Lung microvascular endothelial cell (primary cell): ENCODE measurements at places on chromosomes 5 and 9. TPM values are rescaled to one million over a fixed set of nuclear protein-coding genes. Genes with fewer than 3 reads are reported as not detected.

The ORM1 gene
- not detected in 2 replicates for total RNA-seq

The TJP2 gene
- total RNA-seq: 46.0 and 48.4 TPM in 2 replicates

The MYORG gene
- 1.7 and 2.6 TPM in 2 replicates for total RNA-seq

The ZFP37 gene
- total RNA-seq: 0.87 and 0.99 TPM in 2 replicates

The C6 gene
- total RNA-seq: not detected in 2 replicates

The INSL4 gene
- not detected in 2 replicates for total RNA-seq

The FBP2 gene
- total RNA-seq: not detected in 2 replicates

The CDKN2A gene
- 0.60 and 13.3 TPM in 2 replicates for total RNA-seq

The C9orf153 gene
- total RNA-seq: under 0.01 TPM in 1 of 2 replicates, not detected in the other

The ESM1 gene
- total RNA-seq: 141 and 157 TPM in 2 replicates

The IL17B gene
- not detected in 2 replicates for total RNA-seq

The BSPRY gene
- not detected in 2 replicates for total RNA-seq

The SLC46A2 gene
- total RNA-seq: not detected in 2 replicates

The LEAP2 gene
- under 0.01 TPM in 1 of 2 replicates, not detected in the other for total RNA-seq

The GPBP1 gene
- 35.5 and 50.4 TPM in 2 replicates for total RNA-seq

The QRFP gene
- total RNA-seq: not detected in 2 replicates

The GLE1 gene
- total RNA-seq: 8.5 and 10.9 TPM in 2 replicates

The TMC1 gene
- 0.20 and 0.22 TPM in 2 replicates for total RNA-seq

The ZDHHC21 gene
- total RNA-seq: 7.4 and 10.3 TPM in 2 replicates

The SHOC1 gene
- total RNA-seq: not detected in 2 replicates

The NFIL3 gene
- total RNA-seq: 2.6 and 4.6 TPM in 2 replicates

The LCN15 gene
- total RNA-seq: 0.22 TPM in 1 of 2 replicates, not detected in the other

The PDGFRB gene
- total RNA-seq: 5.4 and 9.5 TPM in 2 replicates
